IPS-NIHi11 (cell line): ENCODE measurements at places on chromosomes 7 and 10.
A peak's percentile ranks its signal among the peaks of the same experiment; 100 is the strongest.

- DNase-seq: no peak
These were observed 191.9 kb downstream of the ELFN1 start for GRCh38 chr7:1861799-1862458.

- DNase-seq: no peak
These were observed 160.7 kb downstream of the TMEM178B start for GRCh38 chr7:141234335-141235105.

DNA sequence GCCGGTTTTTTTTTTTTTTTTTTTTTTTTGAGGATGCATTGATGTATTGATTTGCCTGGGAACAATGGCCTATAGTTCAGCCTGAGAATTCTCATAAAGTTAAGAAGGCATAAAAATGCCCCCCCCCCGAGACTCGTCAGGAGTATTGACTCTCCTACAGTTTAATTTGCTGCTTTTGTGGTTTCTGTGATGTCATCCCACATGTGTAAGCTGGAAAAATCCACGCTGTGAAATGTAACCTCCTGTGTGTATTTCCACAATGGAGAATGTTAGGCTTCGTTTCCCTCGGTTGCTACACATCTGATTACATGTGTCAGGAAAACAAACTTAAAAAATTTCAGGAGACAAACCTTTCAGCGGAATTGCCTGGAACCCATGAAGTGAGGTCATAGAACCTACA lies 117.9 kb downstream of the FANK1 start:
- DNase-seq: no peak

DNA sequence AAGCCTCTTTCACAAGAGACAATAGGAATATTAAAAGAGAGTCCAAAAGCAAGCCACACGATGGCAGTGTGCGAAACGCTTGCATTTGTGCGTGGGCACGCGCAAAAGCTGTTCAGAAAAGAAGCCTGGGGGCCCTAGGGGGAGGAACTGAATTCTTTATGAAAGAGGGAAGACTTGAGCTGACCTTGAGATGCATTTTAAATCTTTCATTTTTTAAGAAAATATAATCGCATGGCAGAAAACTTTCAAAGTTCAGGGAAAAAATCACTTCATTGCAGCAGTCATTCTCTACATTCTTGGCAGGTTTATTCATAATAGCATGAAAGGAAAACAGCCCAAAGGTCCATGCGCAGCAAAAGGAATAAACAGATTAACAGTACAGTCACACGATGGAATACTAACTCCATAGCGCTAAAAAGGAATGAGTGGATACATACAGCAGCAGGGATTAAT lies 206.5 kb upstream of the PRKCQ start:
- DNase-seq: no peak

DNA sequence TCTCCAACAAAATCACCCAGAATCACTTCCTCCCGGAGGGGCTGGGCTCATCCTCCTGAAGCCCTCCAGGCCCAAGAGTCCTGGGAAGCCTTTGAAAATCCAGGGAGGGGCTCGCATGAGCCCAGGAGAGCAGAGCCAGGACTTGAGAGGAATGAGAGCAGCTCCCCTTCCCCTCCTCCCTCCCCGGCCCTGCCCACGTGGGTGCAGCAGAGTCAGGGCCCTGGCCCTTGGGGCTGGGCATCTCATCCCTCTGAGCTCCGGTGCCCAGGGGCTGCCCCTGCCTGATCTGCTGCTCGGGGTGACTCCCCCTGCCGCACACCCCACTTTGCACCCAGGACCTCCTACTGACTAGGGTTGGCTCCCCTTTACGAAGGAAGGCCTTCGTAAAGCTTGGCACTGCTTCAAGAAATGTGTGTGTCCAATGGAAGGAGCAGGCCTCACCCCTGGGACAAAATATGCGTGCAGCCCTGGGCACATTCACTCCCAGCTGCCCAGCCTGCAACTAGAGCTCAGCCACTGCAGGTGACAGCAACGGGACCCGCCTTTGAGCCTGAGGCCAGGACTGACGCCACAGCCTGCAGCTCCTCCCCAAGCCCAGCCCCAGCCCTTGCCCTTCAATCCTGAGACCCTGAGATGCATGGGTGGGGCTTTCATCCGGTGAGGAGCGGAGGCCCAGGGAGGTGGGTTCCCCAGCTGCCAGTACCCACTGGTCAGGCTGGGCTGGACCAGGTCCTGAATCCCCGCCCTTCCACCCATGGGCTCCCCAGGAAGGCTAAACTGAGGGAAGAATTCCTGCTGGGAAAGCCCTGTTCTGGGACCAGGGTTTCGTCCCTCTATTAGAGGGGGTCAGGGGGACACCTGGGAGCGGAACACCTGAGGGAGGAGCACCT lies 21.8 kb downstream of the PWWP2B start:
- DNase-seq: peak; percentile 88

GRCh38 chr7:108409146-108409545 lies 47.1 kb downstream of the NRCAM start:
- no peak for DNase-seq
